ENCODE measurements at places on chromosomes 1 and 21. TPM values are rescaled to one million over a fixed set of nuclear protein-coding genes. Genes with fewer than 3 reads are reported as not detected.

DNA sequence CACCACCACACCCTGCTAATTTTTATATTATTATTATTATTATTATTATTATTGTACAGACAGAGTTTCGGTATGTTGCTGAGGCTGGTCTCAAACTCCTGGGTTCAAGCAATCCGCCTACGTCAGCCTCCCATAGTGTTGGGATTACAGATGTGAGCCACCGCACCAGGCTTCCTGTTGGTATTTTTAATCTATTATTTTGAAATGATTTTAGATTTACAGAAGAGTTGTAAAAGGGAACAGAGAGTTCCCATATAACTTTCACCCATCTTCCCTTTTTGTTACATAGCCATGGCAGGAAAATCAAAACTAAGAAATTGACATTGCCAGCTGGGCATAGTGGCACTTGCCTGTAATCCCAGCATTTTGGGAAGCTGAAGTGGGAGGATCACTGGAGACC is 42.9 kb upstream of the CITED4 start:
- no peaks in the 10 kb centered on the region for H3K27me3 ChIP-seq
- no peak for DNase-seq

SERPINC1 gene
- total RNA-seq = not detected

DNA sequence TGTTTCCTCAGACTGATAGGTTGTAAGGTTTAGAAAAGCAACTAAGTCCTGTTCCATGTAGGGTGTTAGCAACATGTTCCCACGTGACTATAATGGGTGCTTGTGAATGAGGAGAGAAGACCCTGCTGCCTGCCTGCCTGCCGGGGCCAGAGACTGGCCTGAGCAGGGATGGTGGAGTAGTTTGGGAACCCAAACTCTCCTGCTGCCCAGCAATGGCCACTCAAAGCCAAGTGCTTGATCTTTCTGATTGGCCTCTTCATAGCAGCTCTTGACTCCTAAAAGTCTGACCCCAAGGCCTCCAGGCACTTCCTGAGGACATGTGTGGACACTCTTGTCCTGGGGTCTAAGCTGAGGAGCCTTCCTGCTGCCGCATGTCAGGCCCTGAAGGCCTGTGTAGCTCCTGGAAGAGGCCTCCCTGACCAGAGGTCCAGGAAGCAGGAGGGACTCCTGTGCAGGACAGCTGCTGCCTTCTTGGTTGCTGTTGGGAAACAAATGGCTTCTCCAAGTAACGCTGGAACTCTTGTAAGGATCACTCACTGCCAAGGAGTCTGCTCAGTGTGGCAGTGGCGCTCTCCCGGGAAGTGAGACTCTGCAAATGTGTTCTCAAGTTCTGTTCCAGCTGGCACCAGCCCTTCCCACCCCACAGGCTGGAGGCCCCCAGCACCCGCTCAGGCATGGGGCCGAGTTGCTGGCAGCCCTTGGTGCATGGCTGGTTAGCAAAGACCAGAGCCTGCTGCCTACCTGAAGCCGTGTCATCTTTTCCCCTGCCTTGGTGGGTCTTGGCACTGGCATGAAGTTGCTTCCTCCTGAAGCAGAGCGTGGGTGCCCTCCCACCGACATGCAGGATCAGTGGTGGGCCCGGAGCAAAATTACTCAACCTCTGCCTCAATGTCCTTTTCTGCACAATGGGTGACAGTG is 35.5 kb downstream of the MAN1C1 start:
- H3K27ac ChIP-seq = no peak overlapping the region
- no peak overlapping the region for H3K4me3 ChIP-seq
- no peaks in the 10 kb centered on the region for H3K4me1 ChIP-seq
- peaks cover 29% of the 10 kb centered on the region for H3K27me3 ChIP-seq
- H3K36me3 ChIP-seq = no peaks in the 10 kb centered on the region

GRCh38 chr21:35559128-35559828 is 501.0 kb downstream of the SETD4 start:
- H3K27me3 ChIP-seq = peaks cover 23% of the 10 kb centered on the region
- DNase-seq = peak; percentile 66
- H3K36me3 ChIP-seq = no peaks in the 10 kb centered on the region
- no peak overlapping the region for H3K4me3 ChIP-seq

DNA sequence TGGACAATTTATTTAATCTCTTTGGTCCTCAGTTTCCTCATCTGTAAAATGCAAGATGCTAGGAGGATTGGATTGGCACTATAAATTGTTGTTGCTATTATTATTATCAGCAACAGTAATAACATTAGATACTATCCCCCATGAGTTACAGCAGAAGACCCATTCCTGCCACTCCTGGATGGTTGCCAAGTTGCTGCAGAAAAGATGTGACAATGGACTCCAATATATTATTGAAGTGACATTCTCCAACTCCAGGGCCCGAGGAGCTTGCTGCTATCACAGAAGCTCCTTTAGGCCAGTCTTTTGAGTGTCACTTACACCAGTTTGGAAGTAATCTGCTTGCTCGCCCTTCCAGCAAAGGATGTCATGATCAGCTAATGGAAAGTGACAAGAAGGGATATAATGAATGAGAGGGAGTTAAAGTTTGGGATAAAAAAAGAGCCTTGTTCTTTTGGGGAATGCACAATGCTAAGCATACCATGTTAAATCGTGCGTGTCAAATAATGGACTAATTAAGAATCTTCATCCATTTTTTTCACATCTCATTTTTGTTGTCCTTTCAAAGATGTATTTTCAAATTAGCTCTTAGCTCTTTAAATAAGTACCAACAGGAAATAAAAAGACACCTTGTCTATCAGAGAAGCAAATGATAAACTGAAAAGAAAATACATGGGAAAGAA is 19.5 kb upstream of the PROX1 start:
- H3K27ac ChIP-seq = no peak overlapping the region
- no peaks in the 10 kb centered on the region for H3K36me3 ChIP-seq
- peaks cover 84% of the 10 kb centered on the region for H3K27me3 ChIP-seq
- H3K4me3 ChIP-seq = no peak overlapping the region

NUDT4B gene
- total RNA-seq = not detected

- no peak overlapping the region for H3K27ac ChIP-seq
- H3K36me3 ChIP-seq = no peaks in the 10 kb centered on the region
- H3K4me1 ChIP-seq = no peaks in the 10 kb centered on the region
- no peak for DNase-seq
- H3K27me3 ChIP-seq = no peaks in the 10 kb centered on the region
- no peak overlapping the region for H3K4me3 ChIP-seq
Measured at GRCh38 chr1:234763367-234763766, 153.4 kb upstream of the IRF2BP2 start.

DNA sequence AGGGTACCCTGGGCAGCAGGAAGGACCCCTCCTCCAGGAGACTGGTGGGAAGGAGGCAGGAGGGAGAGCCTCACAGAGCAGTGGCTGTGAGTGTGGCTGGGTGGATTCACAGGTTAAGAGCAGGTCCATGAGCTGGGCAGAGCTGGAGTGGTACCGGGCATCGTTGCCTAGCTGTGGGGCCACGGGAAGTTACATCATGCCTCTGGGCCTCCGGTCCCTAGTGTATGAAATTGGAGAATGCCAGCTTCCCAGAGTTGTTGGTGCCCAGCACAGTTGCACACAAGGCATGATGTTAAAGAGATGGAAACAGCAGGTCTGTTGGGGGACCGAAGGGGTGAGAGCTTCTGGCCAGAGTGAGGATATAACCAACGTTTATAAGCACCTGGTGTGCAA is 18.5 kb downstream of the FOXO6 start:
- H3K4me1 ChIP-seq = no peaks in the 10 kb centered on the region
- H3K27me3 ChIP-seq = peaks cover 15% of the 10 kb centered on the region
- peaks cover 6% of the 10 kb centered on the region for H3K36me3 ChIP-seq

DNA sequence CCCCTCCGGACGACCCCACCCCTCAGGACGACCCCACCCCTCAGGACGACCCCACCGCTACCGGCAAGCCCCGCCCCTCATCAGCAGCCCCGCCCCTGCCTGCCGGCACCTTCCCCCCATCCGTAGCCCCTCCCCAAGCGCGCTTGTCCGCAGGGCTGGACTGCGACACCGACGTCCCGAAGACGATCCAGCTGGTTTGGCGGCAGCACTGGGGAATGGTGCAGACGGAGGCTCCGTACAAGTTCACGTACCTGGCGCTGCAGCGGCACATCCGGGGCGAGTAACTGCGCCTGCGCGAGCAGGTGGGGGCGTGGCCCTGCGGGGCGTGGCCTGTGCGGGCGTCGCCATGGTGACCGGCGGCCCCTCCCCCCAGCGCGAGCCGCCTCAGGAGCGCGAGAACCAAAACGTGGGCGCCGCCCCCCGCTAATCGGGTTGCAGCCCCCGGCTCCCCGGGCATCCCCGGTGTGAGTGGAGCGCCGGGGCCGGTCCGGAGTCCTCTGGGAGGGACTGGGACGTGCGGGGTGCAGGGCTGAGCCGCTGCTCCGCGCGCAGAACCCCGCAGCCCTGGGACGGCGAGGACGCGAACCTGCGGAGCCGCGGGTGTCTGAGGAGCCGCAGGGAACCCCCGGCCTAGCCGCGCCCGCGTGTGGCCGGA is 4.9 kb downstream of the RNF223 start:
- H3K36me3 ChIP-seq = no peaks in the 10 kb centered on the region
- peak overlapping the region; percentile 56 for H3K4me3 ChIP-seq
- H3K4me1 ChIP-seq = peaks cover 3% of the 10 kb centered on the region
- no peaks in the 10 kb centered on the region for H3K27me3 ChIP-seq

CDCP2 gene
- not detected for total RNA-seq

DNA sequence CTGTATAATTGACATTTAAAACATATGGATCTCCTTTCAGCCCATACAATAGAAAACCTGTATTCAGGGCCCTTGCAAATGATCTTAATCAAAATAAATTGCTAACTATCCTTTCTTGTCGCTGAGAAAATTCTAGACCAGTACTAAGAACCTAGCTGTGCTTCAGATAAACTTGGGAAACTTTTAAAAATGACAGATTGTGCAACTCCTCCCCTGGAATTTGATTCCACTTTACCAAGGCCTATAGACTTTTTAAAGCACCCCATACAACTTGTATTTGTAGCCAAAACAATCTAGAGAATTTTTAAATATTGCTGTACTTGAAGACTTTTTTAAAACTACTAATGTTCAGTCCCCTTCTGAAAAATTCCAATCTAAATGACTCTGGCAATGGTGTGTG is 51.6 kb downstream of the ZNF644 start:
- no peaks in the 10 kb centered on the region for H3K27me3 ChIP-seq
- no peak for DNase-seq
- H3K27ac ChIP-seq = no peak overlapping the region
- H3K36me3 ChIP-seq = peaks cover 28% of the 10 kb centered on the region
- no peak overlapping the region for H3K4me3 ChIP-seq

- no peak overlapping the region for H3K27ac ChIP-seq
- DNase-seq = peak; percentile 17
- no peaks in the 10 kb centered on the region for H3K36me3 ChIP-seq
- H3K4me3 ChIP-seq = no peak overlapping the region
Measured at GRCh38 chr1:119773711-119774241, 5.1 kb upstream of the HMGCS2 start.

GRCh38 chr1:2603521-2604155 is 17.1 kb downstream of the PRXL2B start:
- no peaks in the 10 kb centered on the region for H3K4me1 ChIP-seq
- H3K27ac ChIP-seq = no peak overlapping the region
- H3K27me3 ChIP-seq = peaks cover 31% of the 10 kb centered on the region
- H3K36me3 ChIP-seq = no peaks in the 10 kb centered on the region
- DNase-seq = no peak

IVL gene
- 0.33 TPM for total RNA-seq

- peaks cover 6% of the 10 kb centered on the region for H3K36me3 ChIP-seq
- peaks cover 53% of the 10 kb centered on the region for H3K27me3 ChIP-seq
- no peak overlapping the region for H3K27ac ChIP-seq
- no peaks in the 10 kb centered on the region for H3K4me1 ChIP-seq
Measured at GRCh38 chr21:46618738-46619379, 14.0 kb upstream of the S100B start.

SNRPE gene
- 423 TPM for total RNA-seq

GRCh38 chr1:217275655-217276398 is 355.1 kb downstream of the GPATCH2 start:
- H3K27ac ChIP-seq = peak overlapping the region; percentile 41
- H3K4me3 ChIP-seq = peak overlapping the region; percentile 15
- peak; percentile 81 for DNase-seq
- H3K36me3 ChIP-seq = no peaks in the 10 kb centered on the region

CDCA8 gene
- 21.8 TPM for total RNA-seq

ATP6V1G3 gene
- total RNA-seq = not detected

CHIA gene
- total RNA-seq = not detected

DNA sequence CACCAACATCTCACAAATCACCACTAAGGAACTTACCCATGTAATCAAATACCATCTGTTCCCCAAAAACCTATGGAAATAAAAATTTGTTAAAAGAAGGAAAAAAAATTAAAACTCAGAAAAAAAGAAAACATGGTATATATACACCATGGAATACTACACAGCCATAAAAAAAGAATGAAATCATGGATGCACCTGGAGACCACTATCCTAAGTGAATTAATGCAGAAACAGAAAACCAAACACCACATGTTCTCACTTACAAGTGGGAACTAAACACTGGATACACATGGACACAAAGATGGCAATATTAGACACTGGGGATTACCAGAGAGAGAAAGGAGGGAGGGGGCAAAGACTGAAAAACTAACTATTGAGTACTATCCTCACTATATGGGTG is 50.4 kb downstream of the ZSWIM5 start:
- DNase-seq = no peak
- H3K27me3 ChIP-seq = peaks cover 41% of the 10 kb centered on the region
- no peak overlapping the region for H3K27ac ChIP-seq

- no peaks in the 10 kb centered on the region for H3K27me3 ChIP-seq
- H3K36me3 ChIP-seq = no peaks in the 10 kb centered on the region
- no peak overlapping the region for H3K27ac ChIP-seq
- H3K4me1 ChIP-seq = peaks cover 11% of the 10 kb centered on the region
Measured at GRCh38 chr1:170685166-170685565, 21.2 kb downstream of the PRRX1 start.

- no peaks in the 10 kb centered on the region for H3K4me1 ChIP-seq
- H3K27me3 ChIP-seq = peaks cover 33% of the 10 kb centered on the region
- DNase-seq = no peak
- H3K27ac ChIP-seq = no peak overlapping the region
- no peaks in the 10 kb centered on the region for H3K36me3 ChIP-seq
Measured at GRCh38 chr1:69846267-69846666, 278.5 kb downstream of the LRRC7 start.

DNA sequence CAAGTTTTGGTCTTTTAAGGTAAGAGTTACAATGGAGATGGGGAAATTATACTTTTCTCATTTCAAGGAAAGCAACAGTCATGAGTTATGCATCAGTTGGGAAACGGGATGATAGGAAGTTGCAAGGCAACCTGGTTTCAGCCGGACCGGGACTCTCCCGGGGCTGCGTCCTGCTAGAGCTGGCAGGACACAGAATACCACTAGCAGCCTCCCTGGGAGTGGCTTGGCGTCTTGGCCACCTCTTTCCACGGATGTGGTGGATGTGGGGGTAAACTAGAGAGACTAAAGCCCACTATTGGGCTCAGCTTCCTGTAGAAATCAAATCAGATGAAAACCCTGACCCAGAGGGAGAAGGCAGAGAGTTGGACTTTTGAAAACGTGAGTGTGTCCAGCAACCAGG is 71.9 kb downstream of the ADARB1 start:
- no peak for DNase-seq
- H3K4me3 ChIP-seq = no peak overlapping the region
- H3K4me1 ChIP-seq = peaks cover 30% of the 10 kb centered on the region
- H3K27ac ChIP-seq = no peak overlapping the region
- no peaks in the 10 kb centered on the region for H3K36me3 ChIP-seq
- H3K27me3 ChIP-seq = no peaks in the 10 kb centered on the region

GRCh38 chr21:44681861-44682579 is at the start of gene KRTAP12-1:
Gene KRTAP12-1, minus strand, starts transcription at chr21:44682163. Its CDS starts 40 bp downstream, at chr21:44682123.
- no peaks in the 10 kb centered on the region for H3K4me1 ChIP-seq
- no peak within 1 kb of the TSS for H3K27ac ChIP-seq
- H3K36me3 ChIP-seq = no peaks in the 10 kb centered on the region
- peaks cover 96% of the 10 kb centered on the region for H3K27me3 ChIP-seq
- H3K4me3 ChIP-seq = no peak within 1 kb of the TSS

NES gene
- total RNA-seq = not detected

- H3K27me3 ChIP-seq = no peaks in the 10 kb centered on the region
- no peaks in the 10 kb centered on the region for H3K36me3 ChIP-seq
- no peak overlapping the region for H3K27ac ChIP-seq
- no peak overlapping the region for H3K4me3 ChIP-seq
- DNase-seq = no peak
- H3K4me1 ChIP-seq = peaks cover 5% of the 10 kb centered on the region
Measured at GRCh38 chr1:63064135-63064534, 258.2 kb upstream of the FOXD3 start.
